ENCODE measurements at places on chromosomes 7 and 10. TPM values are rescaled to one million over a fixed set of nuclear protein-coding genes. Genes with fewer than 3 reads are reported as not detected.

- peak; percentile 9 for DNase-seq
Observed at GRCh38 chr7:139441961-139442360, 41.5 kb downstream of the KLRG2 start.

Gene SAMD9L
- total RNA-seq = 17.7 TPM

Gene HOXA11
- total RNA-seq = 14.4 TPM

DNA sequence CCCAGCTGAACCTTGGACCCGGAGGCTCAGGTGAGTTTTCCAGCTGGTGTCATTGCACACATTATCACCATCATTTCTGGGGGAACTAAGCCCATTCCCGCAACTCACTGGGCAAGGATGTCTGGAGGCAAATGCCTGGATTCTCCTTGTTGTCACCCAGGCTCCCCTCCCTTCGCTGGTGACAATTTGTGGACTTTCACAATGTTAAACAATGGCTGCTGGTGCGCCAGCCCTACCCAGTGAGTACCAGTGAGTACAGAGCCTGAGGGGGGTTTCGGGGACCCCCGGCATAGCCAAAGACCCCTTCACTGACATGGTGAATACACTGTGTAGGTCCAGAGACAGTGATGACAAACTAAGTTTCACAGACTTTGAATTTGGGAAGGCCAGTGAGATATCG is 189.2 kb downstream of the ADARB2 start:
- peak; percentile 58 for DNase-seq

DNA sequence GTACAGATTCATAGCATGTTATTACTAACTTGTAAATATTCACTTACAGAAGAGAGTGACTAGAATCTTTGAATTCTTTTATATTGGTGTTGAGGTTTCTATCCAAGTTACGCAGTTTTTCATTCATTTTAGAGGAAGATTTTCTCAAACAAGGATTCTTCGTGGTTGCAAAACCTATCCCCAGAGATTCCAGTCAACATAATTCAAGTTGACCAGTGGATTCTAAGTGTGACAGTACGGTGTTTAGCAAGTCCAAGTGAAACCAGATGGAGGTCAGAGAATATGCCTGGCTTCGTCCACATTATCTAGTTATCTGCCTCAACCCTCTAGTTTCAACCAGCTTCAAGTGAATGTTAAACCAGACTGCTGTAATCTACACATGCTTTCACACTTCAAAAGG is 131.9 kb downstream of the SDK1 start:
- DNase-seq = no peak

Gene ARHGAP12
- 76.0 TPM for total RNA-seq
